ENCODE measurements at places on chromosomes 1 and 21. TPM values are rescaled to one million over a fixed set of nuclear protein-coding genes. Genes with fewer than 3 reads are reported as not detected.

KRTAP13-2 gene
- total RNA-seq: not detected

GPR3 gene
- 1.5 TPM for total RNA-seq

SLC22A15 gene
- 0.69 TPM for total RNA-seq

TP73 gene
- total RNA-seq: 0.65 TPM

CD2 gene
- 355 TPM for total RNA-seq

FAM151A gene
- total RNA-seq: not detected

SIKE1 gene
- total RNA-seq: 66.7 TPM

ZNF593OS gene
- total RNA-seq: not detected

PFKFB2 gene
- 2.5 TPM for total RNA-seq

NR5A2 gene
- not detected for total RNA-seq

LDLRAD2 gene
- total RNA-seq: not detected

NBPF14 gene
- total RNA-seq: 19.3 TPM

SLAMF8 gene
- total RNA-seq: 0.53 TPM

RGS8 gene
- total RNA-seq: 0.05 TPM

LCE2C gene
- total RNA-seq: not detected

CFHR3 gene
- not detected for total RNA-seq

YBEY gene
- 14.8 TPM for total RNA-seq

DNA sequence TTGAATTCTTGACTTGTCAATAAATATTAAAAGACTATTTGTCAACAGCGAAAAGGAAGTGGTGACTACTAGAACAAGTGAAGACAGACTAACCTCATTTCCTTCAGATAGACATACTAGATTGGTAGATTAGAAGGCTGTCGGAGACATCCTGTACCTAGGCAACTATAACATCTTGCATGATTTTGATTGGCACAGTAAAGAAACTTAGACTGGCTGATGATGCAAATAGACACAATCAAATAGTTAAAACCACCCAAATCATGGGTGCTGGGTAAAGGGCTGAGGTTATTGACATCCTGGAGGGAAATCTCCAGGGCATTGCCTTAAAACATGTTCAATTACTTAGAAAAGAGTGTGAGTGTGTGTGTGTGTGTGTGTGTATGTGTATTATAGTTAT, 85.9 kb upstream of the EDEM3 start:
- H3K4me3 ChIP-seq: no peak overlapping the region
- H3K27me3 ChIP-seq: no peaks in the 10 kb centered on the region
- no peak overlapping the region for H3K27ac ChIP-seq

GRCh38 chr1:156641761-156642264, at the start of gene BCAN:
BCAN (plus strand) TSS chr1:156642117; CDS start chr1:156646055, 3,938 bp downstream.
- no peak within 1 kb of the TSS for H3K27ac ChIP-seq
- DNase-seq: peak; percentile 34
- peaks cover 75% of the 10 kb centered on the region for H3K27me3 ChIP-seq
- H3K4me1 ChIP-seq: peaks cover 24% of the 10 kb centered on the region
- no peak within 1 kb of the TSS for H3K4me3 ChIP-seq

DNA sequence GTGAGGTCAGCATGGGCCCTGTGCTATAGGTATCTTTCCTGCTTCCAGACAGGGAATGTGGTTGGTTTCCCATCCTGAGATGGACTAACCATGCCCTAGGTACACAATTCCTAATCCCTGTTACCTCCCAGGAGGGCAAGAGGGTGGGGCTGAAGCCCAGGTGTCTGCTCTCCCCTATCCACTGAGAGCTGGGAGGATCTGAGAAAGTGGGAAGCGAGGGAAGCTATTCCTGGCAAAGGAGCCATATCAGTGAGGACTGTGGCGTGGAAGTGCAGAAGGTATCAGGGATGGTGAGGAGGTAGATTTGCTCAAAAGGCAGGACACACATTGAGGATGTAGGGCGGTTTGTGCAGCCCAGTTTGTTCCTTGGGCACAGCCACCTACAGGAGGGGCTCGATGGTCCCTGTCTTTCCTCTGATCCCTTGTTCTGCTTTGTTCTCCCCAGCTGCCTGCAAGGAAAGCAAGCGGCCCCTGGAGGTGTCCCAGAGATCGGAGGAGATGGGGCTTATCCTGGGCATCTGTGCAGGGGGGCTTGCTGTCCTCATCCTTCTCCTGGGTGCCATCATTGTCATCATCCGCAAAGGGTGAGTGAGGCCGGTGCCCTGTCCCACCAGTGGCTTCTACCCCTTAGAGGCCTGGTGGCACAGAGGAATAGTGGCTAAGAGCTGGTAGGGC, 48.1 kb downstream of the PTPRU start:
- no peaks in the 10 kb centered on the region for H3K27me3 ChIP-seq
- H3K27ac ChIP-seq: no peak overlapping the region
- H3K36me3 ChIP-seq: no peaks in the 10 kb centered on the region
- H3K4me3 ChIP-seq: no peak overlapping the region
- peaks cover 4% of the 10 kb centered on the region for H3K4me1 ChIP-seq
- no peak for DNase-seq

- no peaks in the 10 kb centered on the region for H3K36me3 ChIP-seq
- H3K4me3 ChIP-seq: no peak overlapping the region
- no peaks in the 10 kb centered on the region for H3K4me1 ChIP-seq
- no peak overlapping the region for H3K27ac ChIP-seq
- no peaks in the 10 kb centered on the region for H3K27me3 ChIP-seq
Observed at GRCh38 chr1:42370876-42371549, 9.6 kb upstream of the RIMKLA start.

DNA sequence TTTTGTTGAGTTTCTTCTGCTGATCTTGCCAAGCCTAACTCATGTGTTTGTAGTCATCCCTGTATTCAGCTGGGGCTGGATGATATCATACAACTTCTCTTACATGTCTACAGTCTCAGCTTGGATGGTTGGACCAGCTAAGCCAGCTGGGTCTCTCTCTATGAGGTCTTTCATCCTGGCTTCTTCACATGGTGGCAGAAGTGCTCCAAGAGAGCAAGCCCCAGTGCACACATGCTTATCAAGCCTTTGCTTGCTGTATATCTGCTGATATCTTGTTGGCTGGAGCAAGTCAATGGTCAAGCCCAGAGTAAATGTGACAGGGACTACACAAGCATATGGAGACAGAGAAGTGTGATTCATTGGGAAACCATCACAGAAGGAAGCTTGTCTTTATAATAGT, 29.2 kb upstream of the SLC44A5 start:
- no peak for DNase-seq
- H3K4me3 ChIP-seq: no peak overlapping the region
- H3K27me3 ChIP-seq: no peaks in the 10 kb centered on the region
- H3K36me3 ChIP-seq: no peaks in the 10 kb centered on the region

GRCh38 chr1:198913667-198914066, 274.8 kb downstream of the PTPRC start:
- DNase-seq: no peak
- no peaks in the 10 kb centered on the region for H3K27me3 ChIP-seq
- H3K4me3 ChIP-seq: no peak overlapping the region
- H3K4me1 ChIP-seq: peaks cover 12% of the 10 kb centered on the region
- H3K36me3 ChIP-seq: no peaks in the 10 kb centered on the region
- no peak overlapping the region for H3K27ac ChIP-seq

DNA sequence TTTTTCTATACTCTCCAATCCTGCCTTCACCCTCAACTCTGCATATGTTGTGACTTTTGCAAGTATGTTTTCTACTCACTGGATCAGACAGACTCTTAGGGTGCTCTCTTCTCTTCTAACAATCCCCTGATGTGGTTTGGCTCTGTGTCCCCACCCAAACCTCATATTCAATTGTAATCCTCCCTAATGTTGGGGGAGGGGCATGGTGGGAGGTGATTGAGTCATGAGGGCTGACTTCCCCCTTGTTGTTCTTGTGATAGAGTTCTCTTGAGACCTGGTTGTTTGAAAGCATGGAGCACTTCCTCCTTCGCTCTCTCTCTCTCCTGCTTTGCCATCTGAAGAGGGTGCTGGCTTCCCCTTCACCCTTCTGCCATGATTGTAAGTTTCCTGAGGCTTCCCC, 148.9 kb upstream of the IGSF21 start:
- no peaks in the 10 kb centered on the region for H3K36me3 ChIP-seq
- no peak for DNase-seq
- no peaks in the 10 kb centered on the region for H3K4me1 ChIP-seq
- H3K4me3 ChIP-seq: no peak overlapping the region

- peak; percentile 91 for DNase-seq
- no peaks in the 10 kb centered on the region for H3K27me3 ChIP-seq
- peaks cover 32% of the 10 kb centered on the region for H3K4me1 ChIP-seq
- peak within 1 kb of the TSS; percentile 77 for H3K27ac ChIP-seq
- peak within 1 kb of the TSS; percentile 83 for H3K4me3 ChIP-seq
- peaks cover 11% of the 10 kb centered on the region for H3K36me3 ChIP-seq
Observed at GRCh38 chr1:192808518-192809306, at the start of gene RGS2. RGS2 (plus strand) TSS chr1:192809039; CDS start chr1:192809072, 33 bp downstream.

- no peaks in the 10 kb centered on the region for H3K27me3 ChIP-seq
- H3K4me3 ChIP-seq: no peak overlapping the region
- H3K27ac ChIP-seq: no peak overlapping the region
- H3K36me3 ChIP-seq: no peaks in the 10 kb centered on the region
- DNase-seq: no peak
Observed at GRCh38 chr1:33719326-33719725, 144.6 kb upstream of the HMGB4 start.

- no peaks in the 10 kb centered on the region for H3K27me3 ChIP-seq
- peak; percentile 61 for DNase-seq
- peak within 1 kb of the TSS; percentile 100 for H3K27ac ChIP-seq
- H3K36me3 ChIP-seq: peaks cover 18% of the 10 kb centered on the region
Observed at GRCh38 chr1:9651565-9652378, at the start of gene PIK3CD. PIK3CD (plus strand) TSS chr1:9651731; CDS start chr1:9710456, 58,725 bp downstream.

DNA sequence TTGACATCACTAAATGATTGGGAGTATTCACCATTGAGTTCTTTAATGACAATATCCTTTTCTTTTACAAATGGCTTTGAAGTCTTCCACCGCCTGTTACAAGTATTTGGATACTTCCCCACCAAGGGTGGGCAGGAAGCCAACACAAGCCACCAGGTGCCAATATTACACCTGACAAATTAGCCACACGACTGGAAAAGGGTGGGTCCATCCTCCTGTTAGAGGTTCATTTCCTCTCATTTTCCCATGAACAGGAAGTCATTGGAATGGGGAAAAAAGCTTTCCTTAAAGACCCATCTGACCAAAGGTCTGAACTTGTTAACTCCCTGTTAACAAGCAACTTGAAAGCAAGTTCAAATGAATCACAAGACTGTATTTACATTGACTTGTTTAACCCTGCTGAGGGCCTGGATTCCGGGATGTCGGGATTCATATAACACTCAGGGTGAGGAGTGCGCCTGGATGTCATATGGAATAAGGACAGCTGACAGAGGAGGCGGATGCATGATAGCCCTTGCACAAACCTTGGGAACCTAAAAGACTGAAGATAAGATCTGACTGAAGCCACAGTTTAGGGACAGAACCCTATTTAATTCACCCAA, 40.5 kb upstream of the PROX1 start:
- H3K27me3 ChIP-seq: no peaks in the 10 kb centered on the region
- no peak overlapping the region for H3K27ac ChIP-seq
- no peaks in the 10 kb centered on the region for H3K36me3 ChIP-seq
- no peaks in the 10 kb centered on the region for H3K4me1 ChIP-seq

GRCh38 chr1:101410048-101410878, 173.4 kb downstream of the S1PR1 start:
- H3K36me3 ChIP-seq: no peaks in the 10 kb centered on the region
- peak; percentile 26 for DNase-seq
- no peak overlapping the region for H3K4me3 ChIP-seq
- peaks cover 9% of the 10 kb centered on the region for H3K27me3 ChIP-seq
- H3K27ac ChIP-seq: no peak overlapping the region

GRCh38 chr21:40639616-40640194, 207.3 kb downstream of the DSCAM start:
- H3K27me3 ChIP-seq: no peaks in the 10 kb centered on the region
- H3K27ac ChIP-seq: no peak overlapping the region
- DNase-seq: no peak
- no peaks in the 10 kb centered on the region for H3K36me3 ChIP-seq
- no peaks in the 10 kb centered on the region for H3K4me1 ChIP-seq

DNA sequence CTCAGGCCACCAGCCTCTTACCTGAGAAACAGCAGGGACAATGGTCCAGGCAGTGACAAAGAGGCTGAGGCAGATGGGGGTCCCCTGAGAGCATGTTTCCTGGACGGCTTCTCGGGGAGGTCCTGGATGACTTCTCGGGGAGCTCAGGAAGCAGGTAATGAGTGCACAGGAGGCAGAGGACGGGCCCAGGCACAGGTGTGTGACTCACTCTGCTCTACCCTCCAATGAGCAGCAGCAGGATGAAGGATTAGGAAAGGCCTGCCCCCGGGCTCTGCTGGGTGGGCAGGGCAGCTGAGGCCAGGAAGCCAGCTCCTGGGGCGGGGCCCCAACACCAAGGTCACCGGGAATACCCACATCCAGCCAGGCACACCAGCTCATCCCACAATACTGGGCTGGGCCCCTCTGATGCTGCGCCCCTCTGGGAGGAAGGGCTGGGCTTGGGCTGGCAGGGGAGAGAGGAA, 17.2 kb upstream of the PTAFR start:
- no peak overlapping the region for H3K4me3 ChIP-seq
- peaks cover 17% of the 10 kb centered on the region for H3K4me1 ChIP-seq
- no peak for DNase-seq
- no peak overlapping the region for H3K27ac ChIP-seq
- H3K27me3 ChIP-seq: no peaks in the 10 kb centered on the region

- DNase-seq: peak; percentile 37
- no peak overlapping the region for H3K27ac ChIP-seq
- H3K36me3 ChIP-seq: no peaks in the 10 kb centered on the region
Observed at GRCh38 chr1:234214129-234214910, 158.9 kb upstream of the COA6 start.

DNA sequence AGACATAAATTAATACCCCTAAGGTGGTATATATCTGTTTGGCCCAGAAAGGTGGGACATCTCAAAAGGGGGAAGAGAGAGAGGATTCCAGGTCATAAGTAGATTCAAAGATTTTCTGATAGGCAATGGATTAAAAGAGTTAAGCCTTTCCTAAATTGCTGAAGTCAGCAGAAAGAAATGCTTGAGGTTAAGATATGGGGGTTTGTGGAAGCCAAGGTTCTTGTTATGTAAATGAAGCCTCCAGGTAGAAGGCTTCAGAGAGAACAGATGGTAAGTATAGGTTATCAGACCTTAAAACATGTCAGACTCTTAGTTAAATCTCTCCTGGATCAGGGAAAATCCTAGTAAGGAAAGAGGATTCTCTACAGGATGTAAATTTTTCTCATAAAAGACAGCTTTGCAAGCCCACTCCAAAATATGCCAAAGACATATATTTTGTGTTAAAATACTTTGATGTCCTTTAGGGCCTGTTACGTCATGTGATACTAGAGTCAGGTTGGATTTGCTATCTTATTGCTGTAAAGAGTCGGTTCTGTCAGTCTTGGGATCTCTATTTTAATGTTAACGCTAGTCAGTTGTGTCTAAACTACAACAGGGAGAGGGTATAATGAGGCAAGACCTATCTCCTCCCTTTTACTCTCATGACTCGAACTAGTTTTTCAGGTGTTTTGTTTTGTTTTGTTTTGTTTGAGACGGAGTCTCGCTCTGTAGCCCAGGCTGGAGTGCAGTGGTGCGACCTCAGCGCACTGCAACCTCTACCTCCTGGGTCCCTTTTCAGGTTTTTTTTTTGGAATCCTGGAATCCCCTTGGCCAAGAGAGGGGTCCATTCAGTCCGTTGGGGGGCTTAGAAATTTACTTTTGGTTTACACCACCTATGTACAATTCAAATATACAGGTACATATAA, 30.6 kb downstream of the RGS2 start:
- DNase-seq: no peak
- no peaks in the 10 kb centered on the region for H3K4me1 ChIP-seq
- H3K27ac ChIP-seq: no peak overlapping the region
- no peaks in the 10 kb centered on the region for H3K36me3 ChIP-seq
- H3K4me3 ChIP-seq: no peak overlapping the region
